Stimulated activated CD8-positive, alpha-beta memory T cell treated with anti-CD3 and anti-CD28 coated beads, Interleukin-7, amount 100 ng/mL, for 1 hour (primary cell): ENCODE measurements at places on chromosomes 11 and 22.

GRCh38 chr22:37328017-37328416 is 45.7 kb downstream of the CYTH4 start:
- DNase-seq: no peak

DNA sequence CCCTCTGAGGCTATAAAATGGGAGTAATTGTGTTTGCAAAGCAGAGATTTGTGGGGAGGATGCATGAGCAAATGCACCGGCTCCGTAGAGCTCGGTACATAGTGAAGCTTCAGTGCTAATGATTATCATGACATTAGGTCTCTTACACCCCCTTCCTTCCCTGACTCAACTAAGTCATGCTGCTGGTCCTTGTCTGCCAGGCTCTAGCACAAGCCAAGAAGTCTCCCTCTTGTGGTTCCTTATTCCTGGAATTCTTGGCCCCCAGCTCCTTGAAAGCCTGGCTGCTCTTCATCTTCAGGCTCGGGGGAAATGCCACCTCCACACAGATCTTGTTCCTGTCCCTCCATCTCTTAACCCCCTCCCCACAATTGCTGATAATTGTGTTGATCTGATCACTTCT is 45.7 kb upstream of the SYT13 start:
- DNase-seq: no peak

DNA sequence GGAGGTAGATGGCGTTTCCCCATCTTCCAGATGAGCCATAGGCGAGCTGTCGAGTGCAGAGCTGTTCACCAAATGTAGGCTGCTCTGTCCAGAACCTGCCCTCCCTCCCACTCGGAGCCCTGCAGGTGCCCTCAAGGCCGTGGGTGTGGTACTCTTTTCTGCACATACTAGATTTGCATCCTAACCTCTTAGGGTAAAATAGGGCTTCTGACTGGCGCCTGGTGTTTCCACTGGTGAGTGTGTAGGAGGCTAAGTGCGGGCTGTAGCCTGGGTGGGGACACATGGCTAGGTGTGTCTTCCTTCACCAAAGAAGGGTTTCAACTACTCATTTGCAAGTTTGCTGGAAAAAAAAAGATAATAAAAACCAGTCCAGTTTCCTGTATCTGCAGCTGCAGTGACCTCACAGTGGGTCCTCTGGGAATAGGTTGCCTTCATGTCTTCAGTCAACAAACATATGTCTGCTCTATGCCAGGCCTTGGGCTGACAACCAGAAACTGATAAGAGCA is 8.5 kb downstream of the BIK start:
- no peak for DNase-seq

DNA sequence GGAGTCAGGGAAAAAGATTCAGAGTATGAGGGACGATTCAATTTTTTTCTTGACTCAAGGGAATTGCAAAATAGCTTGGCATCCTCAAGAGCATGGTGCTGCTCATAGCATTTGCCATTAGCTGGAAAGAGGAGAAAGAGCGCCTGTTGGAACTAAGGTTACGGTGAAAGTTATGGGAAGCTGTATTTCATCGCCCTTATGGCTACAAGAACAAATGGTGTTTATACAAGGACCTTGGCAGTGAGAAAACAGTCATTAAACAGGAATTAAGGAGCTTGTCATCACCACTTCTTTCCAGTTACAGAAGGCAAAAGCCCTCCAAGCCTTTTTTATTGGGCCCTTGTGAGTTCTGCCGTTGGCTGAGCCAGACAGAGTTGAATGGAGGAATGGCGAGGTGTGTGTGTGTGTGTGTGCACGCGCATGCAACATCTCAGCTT is 74.2 kb downstream of the ALX4 start:
- no peak for DNase-seq

DNA sequence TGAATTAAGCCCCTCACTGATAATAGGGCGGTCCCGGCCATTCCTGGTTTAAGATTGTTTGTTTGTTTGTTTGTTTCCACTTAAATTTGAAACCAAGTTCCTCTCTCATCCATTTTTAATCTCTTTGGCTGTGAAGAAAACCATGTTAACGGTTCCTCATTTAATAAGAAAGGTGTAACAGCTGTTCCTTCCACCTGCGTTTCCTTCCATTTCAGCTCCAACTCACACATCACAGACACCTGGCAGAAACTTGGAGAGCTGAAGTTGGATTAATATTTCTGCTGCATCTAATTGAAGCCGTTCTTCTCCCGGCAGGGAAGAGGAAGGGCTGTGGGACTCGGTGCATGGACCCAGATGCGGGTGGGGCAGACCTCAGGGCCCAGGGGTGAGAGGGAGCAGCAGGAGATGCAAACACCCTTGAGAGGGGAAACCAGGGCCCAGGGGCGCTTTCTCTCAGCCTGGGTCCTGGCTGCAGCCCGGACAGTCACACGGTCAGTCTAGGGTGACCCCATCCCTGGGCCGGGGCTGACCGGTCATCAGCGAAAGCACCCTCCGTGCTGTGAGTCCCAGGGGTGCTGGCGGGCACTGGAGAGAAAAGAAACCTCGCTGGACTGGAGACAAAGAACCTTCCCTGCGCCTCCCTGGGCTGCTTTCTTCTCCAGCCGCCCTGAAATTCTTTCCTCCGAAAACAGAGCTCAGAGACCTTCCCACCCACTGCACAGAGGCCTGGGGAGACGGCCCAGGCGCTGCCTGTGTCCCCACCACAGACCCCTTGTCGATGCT is 242.0 kb downstream of the BRD1 start:
- no peak for DNase-seq

DNA sequence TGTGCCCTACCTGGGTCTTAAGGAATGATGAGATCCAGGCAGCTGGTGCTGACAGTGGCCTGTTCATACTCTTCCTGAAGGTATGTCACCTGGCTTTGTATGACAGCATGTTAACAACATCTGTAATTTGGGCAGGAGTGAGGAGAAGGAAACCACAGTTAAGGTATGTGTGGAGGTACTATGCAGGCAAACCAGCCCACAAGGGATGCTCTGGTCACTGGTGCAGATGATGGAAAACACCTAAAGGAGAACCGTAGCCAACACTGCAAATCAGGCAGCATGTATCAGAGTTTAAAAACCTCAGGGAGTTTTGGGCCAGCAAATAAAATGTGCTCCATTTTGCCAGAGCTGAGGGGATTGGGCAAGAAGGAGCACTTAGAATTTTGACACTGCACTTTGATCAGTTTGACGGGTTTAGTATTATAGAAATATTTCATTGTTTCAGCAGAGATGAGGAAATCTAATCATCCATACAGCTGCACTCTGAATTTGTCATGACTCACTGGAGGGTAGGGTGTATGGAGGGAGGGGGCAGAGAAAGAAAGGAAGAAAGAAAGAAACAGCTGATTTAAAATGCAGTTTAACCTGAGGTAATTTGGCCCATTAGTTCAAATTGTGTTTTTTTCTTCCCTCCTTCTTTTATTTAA is 260.9 kb downstream of the KIRREL3 start:
- DNase-seq: no peak

GRCh38 chr11:86625544-86625943 is 46.9 kb downstream of the ME3 start:
- no peak for DNase-seq
